ENCODE measurements at places on chromosomes 7 and 10.

DNA sequence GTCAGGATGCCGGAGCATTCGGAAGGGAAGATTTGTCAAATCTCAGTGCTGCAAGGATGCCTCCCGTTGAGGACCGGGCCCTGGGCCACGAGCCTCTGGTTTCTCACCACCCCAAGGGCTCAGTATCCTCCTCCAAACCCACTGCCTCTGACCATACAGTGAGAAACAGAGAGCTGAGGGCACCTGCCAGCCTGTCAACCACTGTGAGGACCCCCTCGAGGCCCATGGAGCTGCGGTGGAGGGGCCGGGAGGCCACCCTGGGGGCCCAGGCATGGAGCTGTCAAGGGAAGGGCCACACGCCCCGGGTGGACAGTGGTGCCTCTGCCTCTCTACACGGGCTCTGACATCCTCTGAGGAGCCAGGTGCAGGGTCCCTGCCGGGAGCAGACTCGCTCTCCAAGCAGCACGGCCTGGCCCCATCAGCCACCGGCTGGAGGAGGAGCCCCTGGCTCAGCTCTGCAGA is 248.0 kb upstream of the TCERG1L start:
- DNase-seq, result no peak

DNA sequence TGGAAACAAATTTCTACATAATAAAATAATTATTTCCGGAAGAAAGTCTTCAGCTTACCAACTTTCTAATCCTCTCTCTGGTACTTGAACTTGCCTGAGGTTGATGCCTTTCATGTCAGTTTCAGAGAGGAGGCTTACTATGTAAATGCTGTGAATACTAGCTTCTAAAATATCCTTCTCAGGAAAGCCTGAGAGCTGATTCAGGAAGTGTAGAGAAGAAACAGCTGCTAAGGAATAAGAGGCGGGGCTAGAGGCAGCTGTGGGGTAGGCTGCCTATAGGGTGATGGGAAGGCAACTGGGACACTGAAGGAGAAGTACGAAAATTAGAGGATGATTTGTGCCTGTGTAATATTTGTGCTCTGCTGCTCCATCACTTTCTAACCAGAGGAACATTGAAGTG is 69.3 kb downstream of the AVL9 start:
- no peak for DNase-seq

DNA sequence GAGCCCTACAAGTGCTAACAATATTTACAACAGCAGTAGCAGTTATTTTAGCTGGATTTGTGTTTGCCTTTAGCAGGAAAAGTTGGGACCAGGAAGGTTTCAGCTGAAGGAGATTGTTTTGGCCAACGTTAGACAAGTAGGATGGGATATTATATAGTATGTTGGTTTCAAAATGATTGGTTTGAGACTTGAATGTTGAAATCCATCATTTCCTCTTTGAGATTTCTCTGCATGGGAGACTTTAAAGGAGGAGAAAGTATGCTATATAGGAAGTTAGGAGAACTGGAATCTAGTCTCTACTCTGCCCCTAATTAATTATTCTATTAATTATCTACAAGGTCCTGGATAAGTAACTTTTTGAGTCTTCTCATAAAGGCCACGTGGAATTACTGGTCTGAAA is 263.8 kb downstream of the PTEN start:
- DNase-seq, result no peak

- DNase-seq, result no peak
These were observed 9.5 kb upstream of the ING3 start for GRCh38 chr7:120941064-120941463.

DNA sequence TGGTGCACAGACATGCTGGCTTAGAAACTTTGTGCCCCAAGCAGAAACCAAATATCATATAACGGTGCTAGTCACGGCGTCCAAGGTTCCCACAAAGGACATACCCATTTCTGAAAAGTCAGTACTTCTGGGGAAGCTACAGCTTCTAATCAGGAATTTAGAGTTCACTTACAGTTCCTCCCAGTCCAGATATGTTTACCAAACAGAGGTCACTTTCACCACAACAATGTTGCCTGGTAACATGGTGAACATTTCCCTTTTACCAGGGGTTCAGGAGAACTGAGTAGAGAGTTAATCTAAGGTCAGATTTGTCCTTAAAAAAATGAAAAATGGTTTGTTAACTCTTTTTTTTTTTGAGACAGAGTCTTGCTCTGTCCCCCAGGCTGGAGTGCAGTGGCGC is 265.9 kb upstream of the MKLN1 start:
- no peak for DNase-seq

DNA sequence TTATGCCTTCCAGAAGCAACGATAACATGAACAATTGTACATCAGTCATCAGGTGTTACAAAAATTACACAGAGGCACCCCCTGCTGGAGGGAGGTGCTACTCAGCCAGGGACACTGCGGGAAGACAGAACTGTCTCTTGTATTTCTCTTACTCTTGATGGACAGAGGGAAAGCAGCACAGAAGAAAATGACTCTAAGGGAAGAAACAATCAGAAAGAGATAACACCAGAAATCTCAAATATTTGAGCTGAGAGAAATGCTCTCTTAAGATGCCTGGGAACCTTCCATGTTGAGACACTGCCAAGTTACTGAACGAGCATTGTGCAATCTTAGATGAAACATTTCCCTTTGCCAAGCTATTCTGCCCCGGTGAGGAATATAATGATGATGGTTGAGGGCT is 227.6 kb upstream of the NPSR1 start:
- no peak for DNase-seq

DNA sequence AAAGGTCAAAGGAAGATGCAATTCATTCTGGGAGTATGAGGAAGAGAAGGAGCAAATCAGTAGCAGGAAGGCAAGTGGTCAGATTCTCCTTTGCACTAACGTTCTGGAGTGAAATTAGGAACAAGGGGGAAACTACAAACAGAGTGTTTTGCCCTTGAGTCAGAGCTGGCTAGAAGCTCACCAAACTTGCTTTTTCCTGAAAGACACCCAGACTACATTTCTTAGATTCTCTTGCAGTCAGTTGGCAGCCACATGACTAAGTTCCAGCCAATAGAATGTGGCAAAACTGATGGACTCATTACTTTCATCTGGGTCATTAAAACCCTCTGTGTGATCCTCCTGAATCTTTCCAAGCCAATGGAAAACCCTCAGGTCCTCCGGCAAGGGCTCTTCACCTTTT is 18.6 kb upstream of the DLX5 start:
- DNase-seq, result no peak
